Sigmoid colon (tissue), 7 donors: ENCODE measurements at places on chromosomes 11 and 22.

GRCh38 chr11:115722711-115723110 lies 218.5 kb upstream of the CADM1 start:
- DNase-seq = peak; percentile 21

GRCh38 chr22:38755911-38756532 lies at the start of gene SUN2:
Gene SUN2 (minus strand): TSS chr22:38755998. CDS start chr22:38752628, 3,370 bp downstream.
- peak; percentile 97 for DNase-seq

GRCh38 chr11:70547821-70548670 lies 149.7 kb downstream of the CTTN start:
- DNase-seq = no peak

- DNase-seq = no peak
These were observed 45.4 kb upstream of the GLYAT start for GRCh38 chr11:58776891-58777710.

DNA sequence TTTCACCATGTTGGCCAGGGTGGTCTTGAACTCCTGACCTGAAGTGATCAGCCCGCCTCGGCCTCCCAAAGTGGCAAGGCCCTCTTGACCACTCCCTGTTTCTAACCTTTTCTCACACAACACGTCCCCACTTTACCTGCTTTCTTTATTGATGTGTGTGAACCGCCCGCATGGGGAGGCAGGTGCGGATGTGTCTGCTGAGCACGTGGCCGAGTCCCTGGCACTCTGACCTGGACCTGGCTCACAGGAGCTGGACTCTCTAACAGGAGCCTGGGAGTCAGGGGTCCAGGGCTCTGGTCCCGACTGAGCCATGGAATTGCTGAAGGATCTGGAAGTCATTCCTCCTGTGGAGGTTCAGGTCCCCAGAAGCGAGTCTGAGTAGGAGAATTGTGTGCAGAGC lies 40.0 kb downstream of the C11orf96 start:
- no peak for DNase-seq

GRCh38 chr11:2263724-2264360 lies 6.5 kb downstream of the ASCL2 start:
- DNase-seq = no peak

GRCh38 chr11:6943131-6943530 lies 16.9 kb downstream of the ZNF215 start:
- no peak for DNase-seq

- DNase-seq = no peak
These were observed 708.9 kb upstream of the CCDC179 start for GRCh38 chr11:23569134-23569533.

DNA sequence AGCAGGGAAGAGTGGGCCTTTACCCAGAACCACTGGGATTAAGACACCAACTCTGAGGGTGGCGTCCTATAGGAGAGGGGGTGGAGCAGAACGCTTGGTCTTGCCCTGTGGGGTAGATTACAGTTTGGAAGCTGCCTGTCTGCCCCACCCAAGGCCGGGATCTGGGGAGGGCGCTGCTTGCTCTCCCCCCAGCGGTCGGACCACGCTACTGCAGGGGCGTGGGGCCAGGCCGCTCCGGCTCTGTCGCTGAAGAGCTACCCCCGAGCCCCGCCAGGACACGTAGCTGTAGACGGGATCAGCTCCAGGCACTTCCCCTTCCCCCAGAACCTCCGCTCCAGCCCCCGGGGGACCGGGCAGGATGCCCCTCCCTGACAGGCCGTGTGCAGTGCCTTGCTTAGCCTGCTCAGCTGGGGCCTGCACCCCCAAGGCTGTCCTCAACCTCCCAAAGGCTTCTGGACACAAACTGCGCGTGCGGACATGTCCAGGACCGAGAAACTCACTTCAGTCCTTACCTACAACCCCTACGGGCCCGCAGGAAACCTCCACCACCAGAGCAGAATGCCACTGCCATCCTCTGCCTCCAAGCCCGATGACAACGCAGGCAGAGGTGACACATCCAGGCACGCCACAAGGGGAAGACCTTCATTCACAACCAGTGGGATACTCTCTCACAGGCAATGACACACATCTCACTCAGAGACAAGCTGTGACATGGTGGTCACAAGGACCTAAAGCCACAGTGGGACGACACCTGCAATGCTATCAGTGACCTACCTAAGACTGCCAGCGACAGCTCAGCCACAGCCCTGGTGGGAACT lies 3.6 kb downstream of the AHNAK start:
- DNase-seq = peak; percentile 94
